SK-N-SH (cell line): ENCODE measurements at places on chromosomes 5 and 9. TPM values are rescaled to one million over a fixed set of nuclear protein-coding genes. Genes with fewer than 3 reads are reported as not detected.

DNA sequence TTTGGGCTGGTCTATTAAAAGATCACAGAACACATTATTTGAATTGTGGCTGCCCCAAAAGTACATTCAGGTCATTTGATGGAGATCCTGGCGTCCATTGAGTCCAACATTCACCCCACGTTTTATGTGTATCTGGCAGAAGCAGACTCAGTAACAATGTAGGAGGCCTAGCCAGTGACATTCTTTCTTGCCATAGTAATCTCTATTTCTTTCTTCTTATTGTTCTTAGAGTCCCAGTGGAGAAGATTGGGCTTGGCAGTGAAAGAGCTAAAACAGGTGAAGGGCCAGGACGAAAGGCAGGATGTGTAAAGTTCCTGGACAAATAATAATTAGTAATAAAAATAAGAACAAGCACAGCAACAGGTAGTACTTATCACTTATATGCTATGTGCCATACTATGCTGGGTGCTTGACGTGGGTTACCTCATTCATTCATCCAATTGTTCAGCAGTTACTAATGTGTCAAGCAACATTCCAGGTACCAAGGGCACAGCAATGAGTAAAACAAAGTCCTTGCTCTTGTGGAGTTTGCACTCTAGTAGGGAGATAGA is 12.6 kb upstream of the ANKH start:
- DNase-seq, result no peak

DNA sequence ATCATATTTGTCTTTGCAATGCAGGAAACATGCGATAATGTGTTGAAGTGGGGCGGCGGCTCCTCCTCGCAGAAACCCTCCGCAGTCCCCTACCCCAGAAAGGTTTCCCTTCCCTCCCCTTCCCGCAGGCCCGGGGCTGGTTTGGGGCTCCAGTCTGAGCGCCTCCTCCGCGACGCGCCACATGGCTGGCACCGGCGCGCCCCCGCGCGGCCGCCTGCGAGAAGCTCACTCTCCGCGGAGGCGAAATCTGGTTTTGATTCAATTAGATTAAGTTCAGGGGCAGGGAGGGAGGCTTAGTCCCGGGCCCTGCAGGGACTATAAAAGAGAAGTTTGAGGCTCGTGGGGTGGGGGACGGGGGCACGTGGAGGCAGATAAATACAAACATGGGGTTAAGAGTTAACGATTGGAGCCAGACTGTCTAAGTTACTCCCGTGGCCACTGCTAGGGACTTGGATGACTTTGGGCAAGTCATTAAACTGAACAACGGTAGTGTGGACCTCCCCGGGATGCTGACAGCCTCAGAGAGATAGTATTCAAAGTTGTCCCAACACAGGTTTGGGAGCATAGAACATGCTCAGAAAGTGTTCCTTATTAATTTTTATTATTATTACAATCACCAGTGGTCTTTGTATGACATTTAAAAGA is 69.4 kb downstream of the MSX2 start:
- DNase-seq, result peak; percentile 90

GRCh38 chr9:136324501-136325300 is 2.6 kb upstream of the GPSM1 start:
- DNase-seq, result peak; percentile 71

DNA sequence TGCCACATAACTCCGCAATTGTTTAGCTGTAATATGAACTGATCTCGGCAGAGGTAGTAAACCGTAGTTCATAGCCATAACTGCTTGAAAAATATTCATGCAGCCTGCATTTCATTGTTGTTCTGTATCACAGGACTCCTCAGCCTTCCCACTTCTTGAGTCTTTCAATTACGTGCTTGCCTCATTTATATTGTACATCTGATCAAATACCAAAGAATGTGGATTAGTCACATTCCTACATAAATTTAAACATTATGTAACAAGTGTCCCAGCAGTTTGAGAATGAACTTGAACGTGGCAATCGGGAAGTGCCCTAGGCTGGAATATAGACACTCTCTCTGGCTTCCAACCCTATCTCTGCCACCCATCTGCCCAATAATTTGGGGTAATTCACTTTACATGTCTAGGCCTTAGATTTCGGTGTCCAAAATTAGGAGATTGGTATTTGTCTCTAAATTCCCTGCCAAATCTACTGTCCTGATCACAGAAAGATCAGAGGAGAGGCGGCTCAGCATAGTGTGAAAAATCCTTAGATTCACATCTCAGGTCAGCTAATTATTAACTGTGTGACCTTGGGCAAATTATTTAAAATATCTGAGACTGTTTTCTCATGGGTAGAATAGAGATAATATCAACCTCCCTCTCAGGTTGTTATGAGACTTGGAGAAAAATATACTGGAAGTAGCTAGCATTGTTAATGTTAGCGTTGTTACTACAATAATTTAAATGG is 215.1 kb upstream of the RFX3 start:
- no peak for DNase-seq

DNA sequence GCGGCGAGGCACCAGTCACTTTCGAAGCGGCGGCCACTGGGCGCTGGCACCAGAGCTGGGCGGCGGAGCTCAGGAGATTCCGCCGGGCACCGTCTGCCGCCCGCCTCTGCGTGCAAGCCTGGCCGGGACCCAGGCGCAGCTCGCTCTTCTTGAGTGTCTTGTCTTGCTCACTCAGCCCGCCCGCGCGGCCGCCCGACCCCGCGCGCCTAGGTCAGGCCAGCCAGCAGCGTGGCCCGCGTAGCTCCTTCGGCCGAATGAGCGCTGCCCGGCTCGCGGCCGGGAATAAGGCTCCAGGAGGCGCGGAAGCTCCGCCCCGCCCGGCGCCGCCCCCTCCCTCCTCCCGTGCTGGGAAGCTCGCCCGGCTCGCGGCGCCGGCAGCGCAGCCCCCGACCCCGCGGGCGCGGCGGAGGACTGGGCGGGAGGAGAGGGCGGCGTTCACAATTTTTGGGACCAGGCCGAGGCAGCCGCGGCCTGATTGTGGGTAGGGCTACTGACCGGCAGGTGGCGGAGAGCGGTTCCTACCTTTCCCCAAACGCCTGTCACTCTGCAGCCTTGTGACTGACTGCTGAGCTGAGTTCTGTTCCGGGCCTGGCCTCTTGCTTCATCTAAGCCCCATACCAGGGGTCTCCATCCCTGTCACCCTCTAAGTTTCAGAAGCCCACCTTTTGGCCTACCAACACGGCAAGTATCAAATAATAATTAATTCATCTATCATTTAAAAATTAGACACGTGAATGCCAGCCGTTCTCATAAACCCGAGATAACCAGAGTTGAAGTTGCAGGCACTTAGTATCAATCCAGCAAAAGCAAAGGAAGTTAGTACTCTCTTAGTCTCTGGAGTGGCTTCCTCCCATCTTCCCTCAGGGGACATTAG is at the start of gene HBEGF:
Gene HBEGF (minus strand): TSS at position 256 of the 874 bp plus-strand sequence. CDS start 275 bp downstream, outside the sequence.
- peak; percentile 96 for DNase-seq

DNA sequence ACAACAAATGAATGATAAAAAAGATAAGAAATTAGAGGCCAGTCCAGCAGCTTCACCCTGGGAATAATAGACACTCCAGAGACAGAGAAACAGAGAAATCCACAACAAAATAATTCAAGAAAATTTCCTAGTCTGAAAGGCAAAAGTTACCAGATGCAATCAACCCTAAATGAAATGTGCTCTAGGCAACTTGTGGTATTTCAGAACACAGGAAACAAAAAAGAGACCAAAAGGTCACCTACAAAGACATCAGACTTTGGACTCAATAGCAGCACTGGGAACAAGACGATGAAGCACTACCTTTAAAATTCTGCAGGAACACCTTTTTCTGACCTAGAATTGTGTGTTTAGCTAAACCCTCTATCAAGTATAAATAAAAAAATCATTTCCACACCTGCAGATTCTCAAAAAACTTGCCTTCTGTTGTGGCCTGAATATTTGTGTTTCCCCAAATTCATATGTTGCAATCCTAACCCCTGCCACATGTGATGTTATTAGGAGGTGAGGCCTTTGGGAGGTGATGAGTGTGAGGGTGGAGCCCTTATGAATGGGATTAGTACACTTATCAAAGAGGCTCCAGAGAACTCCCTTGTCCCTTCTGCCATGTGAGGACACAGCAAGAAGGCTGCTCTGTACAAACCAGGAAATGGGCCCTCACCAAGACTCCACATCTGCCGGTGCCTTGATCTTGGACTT is 5.9 kb upstream of the MAPK9 start:
- DNase-seq, result no peak

GRCh38 chr5:71903808-71904207 is 184.7 kb downstream of the CARTPT start:
- DNase-seq, result no peak

CREBRF gene
- 2.4 and 3.2 TPM in 2 replicates for polyA plus RNA-seq

DNA sequence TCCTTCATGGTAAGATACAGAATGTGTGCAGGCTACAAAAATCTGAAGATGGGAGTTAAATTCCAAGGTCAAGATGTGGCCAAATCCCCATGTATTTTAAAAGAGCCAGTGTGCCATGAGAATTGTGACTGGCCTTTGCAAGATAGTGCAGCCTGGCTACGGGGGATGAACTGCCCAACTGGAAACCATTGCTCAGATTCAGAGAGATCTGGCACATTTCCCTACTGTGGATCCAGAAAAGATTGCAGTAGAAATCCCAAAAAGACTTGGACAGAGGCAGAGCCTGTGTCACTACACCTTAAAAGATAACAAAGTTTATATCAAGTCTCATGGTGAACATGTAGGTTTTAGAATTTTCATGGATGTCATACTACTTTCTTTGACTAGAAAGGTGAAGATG is 26.2 kb downstream of the SLC12A2 start:
- DNase-seq, result no peak

LRRC14B gene
- polyA plus RNA-seq, result not detected in 2 replicates

- DNase-seq, result no peak
Observed at GRCh38 chr5:16411741-16412455, 53.7 kb downstream of the ZNF622 start.

NTRK2 gene
- 0.05 and 0.16 TPM in 2 replicates for polyA plus RNA-seq

- DNase-seq, result peak; percentile 36
Observed at GRCh38 chr9:118721276-118721675, 648.0 kb downstream of the BRINP1 start.

DNA sequence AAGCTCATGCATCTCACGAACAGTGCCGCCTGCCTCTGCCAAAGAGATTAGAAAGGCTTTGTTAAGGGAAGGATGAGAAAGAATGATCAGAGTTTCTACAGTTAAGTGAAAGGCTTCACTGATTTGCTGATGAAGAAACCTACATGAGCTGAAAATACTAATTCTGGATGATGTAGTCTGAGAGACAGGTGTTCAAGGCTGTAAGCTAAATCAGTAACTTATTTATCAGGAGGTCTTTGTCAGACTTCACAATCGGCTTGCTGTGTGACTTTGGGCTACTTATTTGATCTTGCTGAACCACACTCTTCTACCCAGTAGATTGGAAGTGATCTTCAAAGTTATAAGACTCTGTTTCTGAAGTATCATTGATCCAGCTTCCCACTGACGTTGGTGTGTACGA is 264.2 kb downstream of the RAB3C start:
- DNase-seq, result no peak

GRCh38 chr5:123811831-123812230 is 299.9 kb downstream of the CSNK1G3 start:
- no peak for DNase-seq

DNA sequence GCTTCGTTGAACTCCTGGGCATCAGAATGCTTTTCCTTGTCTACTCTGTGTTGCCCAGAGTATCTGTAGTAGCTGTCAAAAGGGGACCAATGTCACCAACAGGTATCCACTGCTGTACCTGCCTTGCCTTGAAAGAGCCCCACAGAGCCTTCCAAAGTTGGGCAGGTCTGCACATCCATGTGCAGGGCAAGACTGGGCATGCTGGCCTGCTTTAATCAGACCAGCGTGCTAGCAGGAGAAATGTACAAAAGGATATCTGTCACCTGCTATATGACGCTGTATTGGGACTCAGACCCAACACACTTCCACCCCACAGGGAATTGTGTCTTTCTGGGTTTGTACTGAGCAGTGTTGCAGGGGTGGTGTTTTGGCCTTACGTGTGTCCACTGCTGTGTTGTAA is 11.9 kb downstream of the DELE1 start:
- no peak for DNase-seq

PCDHB15 gene
- 0.99 and 1.3 TPM in 2 replicates for polyA plus RNA-seq

TSSK1B gene
- polyA plus RNA-seq, result 0.05 TPM in 2 replicates

- DNase-seq, result no peak
Observed at GRCh38 chr5:143946837-143947236, 134.9 kb downstream of the HMHB1 start.

- DNase-seq, result no peak
Observed at GRCh38 chr5:177399997-177400868, at the start of gene PFN3. Gene PFN3 (minus strand): TSS chr5:177400661. CDS start chr5:177400576, 85 bp downstream.

GRCh38 chr5:59092758-59093157 is 509.9 kb downstream of the RAB3C start:
- DNase-seq, result no peak

DNA sequence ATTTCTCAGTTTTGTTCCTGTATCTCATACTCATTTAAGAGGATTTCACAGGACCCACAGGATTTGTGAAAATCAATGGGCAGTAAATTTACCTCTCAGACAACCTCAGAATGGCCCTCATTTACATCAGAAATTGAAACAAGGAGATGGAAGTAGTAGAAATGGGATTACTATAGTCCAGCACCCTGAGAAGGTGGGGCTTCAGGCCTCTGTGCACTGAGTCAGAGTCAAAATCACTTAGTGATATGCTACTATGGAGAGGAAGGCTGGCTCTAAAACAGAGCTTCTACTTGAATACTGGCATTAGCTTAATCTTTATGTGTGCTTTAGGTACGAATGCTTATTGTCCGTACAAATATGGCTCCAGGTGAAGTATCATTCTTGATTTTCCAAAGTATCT is 159.3 kb downstream of the CEP120 start:
- no peak for DNase-seq

- no peak for DNase-seq
Observed at GRCh38 chr5:68251386-68251785, 35.8 kb downstream of the PIK3R1 start.

- DNase-seq, result no peak
Observed at GRCh38 chr5:97545446-97545845, 362.4 kb upstream of the RIOK2 start.

GRCh38 chr5:108367679-108368334 is 14.1 kb downstream of the FBXL17 start:
- no peak for DNase-seq

GRCh38 chr5:157354800-157355199 is 88.9 kb downstream of the CYFIP2 start:
- DNase-seq, result peak; percentile 27

- DNase-seq, result no peak
Observed at GRCh38 chr5:176796411-176796810, 13.9 kb upstream of the UNC5A start.

CNTFR gene
- polyA plus RNA-seq, result 1.8 and 3.7 TPM in 2 replicates

- DNase-seq, result no peak
Observed at GRCh38 chr9:18137815-18138214, 336.1 kb upstream of the ADAMTSL1 start.

CLIC3 gene
- 0.60 and 1.0 TPM in 2 replicates for polyA plus RNA-seq

OCLN gene
- 6.5 and 7.4 TPM in 2 replicates for polyA plus RNA-seq

- no peak for DNase-seq
Observed at GRCh38 chr5:120936652-120937051, 472.6 kb downstream of the PRR16 start.

- no peak for DNase-seq
Observed at GRCh38 chr5:93642526-93642925, 59.5 kb downstream of the NR2F1 start.

TMC1 gene
- 0.10 TPM in 1 of 2 replicates, not detected in the other for polyA plus RNA-seq

ZNF483 gene
- polyA plus RNA-seq, result 0.53 and 0.60 TPM in 2 replicates

DNA sequence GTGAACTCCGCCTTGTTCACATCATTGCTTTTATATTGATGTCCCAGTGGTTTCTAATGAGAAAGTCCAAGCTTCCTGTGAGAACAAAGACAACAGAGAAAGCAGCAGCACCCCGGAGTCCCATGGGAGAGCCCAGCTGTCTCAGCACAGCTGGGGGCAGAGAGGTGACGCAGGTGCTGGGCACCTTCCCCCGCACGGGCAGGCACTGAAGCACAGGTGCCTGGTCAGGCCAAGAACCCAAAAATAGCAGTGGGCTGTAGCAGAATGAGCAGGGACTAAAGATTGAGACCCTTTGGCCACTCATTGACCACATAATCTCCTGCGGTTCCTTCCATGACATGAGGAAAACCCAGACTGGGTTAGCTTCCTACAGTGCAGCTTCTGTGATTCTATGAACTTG is 18.8 kb downstream of the SRD5A1 start:
- DNase-seq, result no peak
